ENCODE measurements at places on chromosomes 7 and 10. TPM values are rescaled to one million over a fixed set of nuclear protein-coding genes. Genes with fewer than 3 reads are reported as not detected.
A peak's percentile ranks its signal among the peaks of the same experiment; 100 is the strongest.

HMX2 gene
- total RNA-seq, result 0.58 TPM

DNA sequence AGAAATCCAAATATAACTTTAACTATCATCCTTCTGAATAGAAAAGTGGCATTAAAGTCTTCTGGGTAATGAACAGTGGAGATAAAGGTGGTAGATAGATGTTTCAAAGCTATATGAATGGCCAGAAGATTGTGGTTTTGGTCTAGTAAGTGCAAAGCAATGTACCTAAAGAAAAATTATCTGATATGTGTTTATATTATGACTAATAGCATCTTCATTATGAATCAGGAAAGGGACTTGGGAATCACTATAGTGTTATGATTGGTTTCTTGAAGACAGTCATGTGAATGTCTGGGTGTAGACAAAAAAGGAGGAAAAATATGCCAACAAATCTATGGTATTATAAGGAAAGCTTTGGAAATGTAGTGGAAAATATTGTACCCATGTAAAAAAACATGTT, 3.0 kb downstream of the ZNF518A start:
- no peak overlapping the region for H3K4me3 ChIP-seq
- no peak for DNase-seq
- peaks cover 24% of the 10 kb centered on the region for H3K36me3 ChIP-seq
- H3K27me3 ChIP-seq, result no peaks in the 10 kb centered on the region
- H3K27ac ChIP-seq, result no peak overlapping the region
- peaks cover 40% of the 10 kb centered on the region for H3K4me1 ChIP-seq

GRCh38 chr10:114911052-114911711, 26.8 kb upstream of the TRUB1 start:
- H3K27ac ChIP-seq, result peak overlapping the region; percentile 56
- peaks cover 22% of the 10 kb centered on the region for H3K4me1 ChIP-seq
- DNase-seq, result peak; percentile 22
- no peak overlapping the region for H3K4me3 ChIP-seq

CC2D2B gene
- 0.22 TPM for total RNA-seq

DNA sequence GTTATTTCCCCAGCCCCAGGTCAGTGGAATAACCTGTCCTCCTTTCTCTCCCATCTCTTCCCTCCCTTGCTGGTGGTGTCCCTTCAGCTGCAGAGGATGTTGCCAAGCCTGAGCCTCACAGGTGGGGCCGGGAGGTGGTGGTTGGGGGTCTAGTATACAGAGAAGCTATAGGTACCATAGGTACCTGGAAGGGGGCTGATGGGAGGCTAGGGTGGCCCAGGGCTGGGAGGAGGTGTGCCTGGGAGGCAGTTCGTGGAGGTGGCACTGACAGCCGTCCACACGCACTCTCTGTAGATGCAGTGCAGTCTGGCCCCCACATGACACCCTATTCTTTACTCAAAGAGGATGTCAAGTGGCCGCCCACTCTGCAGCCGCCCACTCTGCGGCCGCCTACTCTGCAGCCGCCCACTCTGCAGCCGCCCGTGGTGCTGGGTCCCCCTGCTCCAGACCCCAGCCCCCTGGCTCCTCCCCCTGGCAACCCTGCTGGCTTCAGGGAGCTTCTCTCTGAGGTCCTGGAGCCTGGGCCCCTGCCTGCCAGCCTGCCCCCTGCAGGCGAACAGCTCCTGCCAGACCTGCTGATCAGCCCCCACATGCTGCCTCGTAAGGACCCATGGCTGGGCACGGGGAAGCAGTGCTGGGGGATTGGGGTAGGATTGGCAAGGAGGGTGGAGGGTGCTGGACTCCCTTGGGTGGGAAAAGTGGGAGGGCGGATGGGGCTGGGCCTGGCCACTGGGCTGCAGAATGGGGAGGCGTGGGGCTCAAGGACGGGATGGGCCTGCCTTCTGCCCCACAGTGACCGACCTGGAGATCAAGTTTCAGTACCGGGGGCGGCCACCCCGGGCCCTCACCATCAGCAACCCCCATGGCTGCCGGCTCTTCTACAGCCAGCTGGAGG, 9.5 kb downstream of the IRF5 start:
- no peak overlapping the region for H3K4me3 ChIP-seq
- no peak overlapping the region for H3K27ac ChIP-seq
- H3K36me3 ChIP-seq, result no peaks in the 10 kb centered on the region
- peak; percentile 27 for DNase-seq
- no peaks in the 10 kb centered on the region for H3K4me1 ChIP-seq
- no peaks in the 10 kb centered on the region for H3K27me3 ChIP-seq

DNA sequence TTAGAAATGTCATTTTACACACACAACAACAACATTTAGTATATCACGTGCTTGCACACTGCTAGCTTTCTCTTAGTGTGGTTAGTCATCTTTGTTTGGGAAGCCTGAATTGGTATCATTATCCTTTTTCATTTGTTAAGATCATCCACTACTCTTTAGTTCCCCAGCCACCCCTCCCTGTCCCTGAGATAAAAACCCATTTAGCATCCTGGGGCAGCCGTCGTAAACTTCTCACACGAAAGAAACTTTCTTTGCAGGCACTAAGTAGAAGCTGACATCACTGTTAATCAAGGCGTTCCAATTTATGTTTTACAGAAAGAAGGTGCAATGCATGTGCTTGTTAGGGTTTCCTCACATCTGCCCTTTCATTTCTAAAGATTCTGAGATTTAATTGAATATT, 475.1 kb upstream of the FZD8 start:
- no peaks in the 10 kb centered on the region for H3K27me3 ChIP-seq
- no peaks in the 10 kb centered on the region for H3K36me3 ChIP-seq
- H3K4me3 ChIP-seq, result no peak overlapping the region
- H3K4me1 ChIP-seq, result no peaks in the 10 kb centered on the region
- no peak overlapping the region for H3K27ac ChIP-seq

CDC14C gene
- total RNA-seq, result not detected

DNA sequence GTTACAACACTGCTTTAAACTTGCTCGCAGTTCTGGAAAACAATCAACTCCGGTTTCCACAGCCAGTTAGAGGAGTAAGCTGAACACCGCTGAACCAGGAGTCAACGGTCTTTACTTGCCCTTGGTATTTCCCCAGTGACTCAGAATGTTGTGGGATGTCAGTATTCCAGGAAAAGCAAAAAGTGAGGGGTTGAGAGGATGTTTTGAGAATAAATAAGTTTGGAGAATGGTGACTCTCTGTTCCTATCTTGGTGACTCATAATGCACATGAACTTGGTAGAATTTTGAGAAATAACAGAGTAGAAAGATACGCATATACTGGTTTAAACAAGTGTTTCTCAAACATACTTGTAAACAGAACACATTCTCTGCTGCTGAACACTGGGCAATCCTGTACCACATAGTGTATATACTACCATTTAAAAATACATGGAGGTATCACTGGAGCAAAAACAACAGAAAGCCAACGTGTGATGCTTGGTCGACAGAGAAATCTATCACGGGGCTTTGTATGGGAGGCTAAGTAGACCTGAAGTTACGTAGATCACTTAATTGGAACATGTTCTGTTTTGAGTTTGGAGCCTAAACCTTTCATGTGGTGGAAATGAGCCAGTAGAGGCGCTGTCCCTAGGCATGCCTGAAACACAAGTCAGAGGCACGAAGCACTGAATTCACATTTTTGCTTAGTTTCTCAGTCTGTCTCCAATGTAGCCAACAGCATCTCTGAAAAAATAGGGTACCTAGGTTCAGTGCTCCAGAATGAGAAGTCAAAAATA, 534.3 kb downstream of the PARD3 start:
- H3K4me3 ChIP-seq, result peak overlapping the region; percentile 32
- peaks cover 6% of the 10 kb centered on the region for H3K27me3 ChIP-seq
- H3K4me1 ChIP-seq, result peaks cover 39% of the 10 kb centered on the region
- peak overlapping the region; percentile 91 for H3K27ac ChIP-seq
- peaks cover 4% of the 10 kb centered on the region for H3K36me3 ChIP-seq

ATP5MK gene
- 245 TPM for total RNA-seq

GRCh38 chr7:117134889-117135552, 181.7 kb downstream of the ST7 start:
- H3K4me1 ChIP-seq, result peaks cover 19% of the 10 kb centered on the region
- H3K27me3 ChIP-seq, result no peaks in the 10 kb centered on the region
- peaks cover 4% of the 10 kb centered on the region for H3K36me3 ChIP-seq
- peak overlapping the region; percentile 15 for H3K4me3 ChIP-seq
- no peak overlapping the region for H3K27ac ChIP-seq

- H3K27me3 ChIP-seq, result peaks cover 11% of the 10 kb centered on the region
- no peak overlapping the region for H3K27ac ChIP-seq
- H3K4me1 ChIP-seq, result peaks cover 27% of the 10 kb centered on the region
- peak; percentile 52 for DNase-seq
- no peaks in the 10 kb centered on the region for H3K36me3 ChIP-seq
Measured at GRCh38 chr10:70494536-70494935, 16.0 kb downstream of the PALD1 start.

DNA sequence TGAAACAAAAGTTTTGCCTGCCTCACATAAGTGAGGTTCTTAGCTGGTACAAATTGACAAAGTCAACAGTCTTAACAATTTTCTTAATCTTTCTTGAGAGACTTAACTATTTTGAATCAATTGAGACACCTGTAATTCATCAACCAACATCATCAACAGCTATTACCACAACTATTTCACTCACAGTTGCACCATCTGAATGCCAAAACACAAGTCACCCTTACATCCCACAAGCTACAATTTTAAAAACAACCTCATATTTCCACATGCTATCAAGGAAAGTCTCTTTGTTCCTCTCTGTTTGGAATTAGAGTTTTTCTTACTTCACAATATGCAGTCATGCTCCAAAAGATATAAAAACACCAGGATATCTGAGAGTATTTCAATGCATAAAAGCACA, 4.9 kb downstream of the SMURF1 start:
- H3K36me3 ChIP-seq, result peaks cover 7% of the 10 kb centered on the region
- peaks cover 42% of the 10 kb centered on the region for H3K4me1 ChIP-seq
- H3K27ac ChIP-seq, result no peak overlapping the region
- H3K4me3 ChIP-seq, result no peak overlapping the region
- no peak for DNase-seq

- no peaks in the 10 kb centered on the region for H3K4me1 ChIP-seq
- H3K27ac ChIP-seq, result no peak overlapping the region
- no peak for DNase-seq
- no peak overlapping the region for H3K4me3 ChIP-seq
- no peaks in the 10 kb centered on the region for H3K27me3 ChIP-seq
Measured at GRCh38 chr7:33420311-33420940, 291.1 kb downstream of the BBS9 start.

LIPN gene
- total RNA-seq, result not detected

- H3K27me3 ChIP-seq, result peaks cover 35% of the 10 kb centered on the region
- DNase-seq, result no peak
- no peaks in the 10 kb centered on the region for H3K36me3 ChIP-seq
- no peak overlapping the region for H3K27ac ChIP-seq
- peaks cover 14% of the 10 kb centered on the region for H3K4me1 ChIP-seq
Measured at GRCh38 chr7:101119876-101120275, 7.0 kb upstream of the SERPINE1 start.

GRCh38 chr10:100872034-100872791, 40.5 kb upstream of the SLF2 start:
- no peaks in the 10 kb centered on the region for H3K36me3 ChIP-seq
- peaks cover 5% of the 10 kb centered on the region for H3K4me1 ChIP-seq
- H3K27ac ChIP-seq, result no peak overlapping the region
- no peak overlapping the region for H3K4me3 ChIP-seq

WDR37 gene
- 18.1 TPM for total RNA-seq

RSPH10B gene
- 0.91 TPM for total RNA-seq

DNA sequence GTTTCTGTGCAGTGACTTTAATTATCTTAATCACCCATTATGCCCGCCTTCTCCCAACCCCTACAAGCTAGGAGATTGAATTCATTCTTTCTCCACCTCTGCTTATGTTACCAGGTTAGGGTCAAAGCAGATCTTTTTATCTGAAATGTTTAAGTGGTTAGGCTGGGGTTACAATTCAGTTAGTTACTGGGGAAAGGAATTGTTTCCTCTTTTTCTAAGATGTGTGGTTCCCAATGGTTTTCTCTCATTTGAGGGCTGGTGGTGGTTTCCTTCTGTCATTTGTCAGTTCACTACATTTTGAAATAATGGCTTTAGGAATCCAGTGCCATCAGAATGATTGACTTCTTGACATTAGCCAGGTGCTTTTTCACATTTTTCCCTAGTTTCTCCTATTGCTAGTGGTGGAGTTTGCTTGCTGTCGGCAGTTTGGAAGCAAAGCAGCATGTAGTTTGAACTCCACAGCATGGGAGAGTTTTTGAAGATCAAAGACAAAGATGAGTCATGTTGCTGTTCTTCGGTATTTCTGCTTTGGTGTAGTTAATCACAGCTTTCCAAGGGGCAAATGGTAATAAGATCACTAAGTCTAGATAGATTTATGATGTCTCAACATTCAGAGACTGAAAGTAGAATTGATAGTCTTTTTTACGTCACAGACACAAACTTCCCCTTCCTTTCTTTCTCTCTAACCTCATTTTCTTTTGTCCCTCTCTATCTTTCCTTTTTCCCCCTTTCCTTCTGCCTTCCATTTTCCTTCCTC, 168.2 kb downstream of the SND1 start:
- DNase-seq, result no peak
- H3K4me1 ChIP-seq, result peaks cover 46% of the 10 kb centered on the region
- peak overlapping the region; percentile 47 for H3K4me3 ChIP-seq
- no peaks in the 10 kb centered on the region for H3K27me3 ChIP-seq

INA gene
- 0.23 TPM for total RNA-seq

SPDYE2B gene
- not detected for total RNA-seq

DNA sequence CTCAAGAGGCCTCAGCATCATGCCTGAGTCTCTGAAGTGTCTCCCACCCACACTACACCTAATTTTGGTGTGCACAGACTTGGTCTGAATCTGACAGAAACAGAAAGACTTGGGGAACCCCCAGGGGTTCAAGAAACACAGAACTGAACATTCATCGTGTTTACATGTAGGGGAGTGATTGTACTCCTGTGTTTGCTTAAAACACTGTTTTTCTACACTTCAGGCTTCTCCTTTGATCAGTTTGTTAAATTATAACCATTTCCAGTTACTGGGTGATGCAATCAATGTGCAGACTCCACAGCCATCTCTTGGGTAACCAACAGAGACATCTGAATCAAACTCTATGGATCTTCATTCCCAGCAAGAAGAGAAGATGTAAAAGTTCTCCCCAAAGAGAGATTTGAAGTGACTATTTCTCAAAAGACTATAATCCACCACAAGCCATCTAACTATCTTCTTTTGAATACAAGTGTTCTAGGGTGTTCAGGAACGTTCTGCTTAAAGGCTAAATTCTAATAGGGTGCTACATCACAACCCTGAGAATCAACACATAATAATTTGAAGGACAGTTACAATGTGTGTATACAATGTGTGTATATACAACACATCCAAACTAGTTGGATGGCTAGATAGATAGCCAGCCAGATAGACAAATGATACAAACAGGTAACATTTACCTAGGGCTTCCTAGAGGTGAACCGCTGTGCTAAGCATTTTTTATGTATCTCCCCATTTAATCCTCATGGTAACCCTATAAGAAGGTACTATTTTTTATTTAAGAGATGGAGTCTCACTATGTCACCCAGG, 34.2 kb downstream of the DNAJC12 start:
- peak overlapping the region; percentile 96 for H3K27ac ChIP-seq
- peak overlapping the region; percentile 12 for H3K4me3 ChIP-seq
- peak; percentile 40 for DNase-seq
- peaks cover 32% of the 10 kb centered on the region for H3K4me1 ChIP-seq
- no peaks in the 10 kb centered on the region for H3K36me3 ChIP-seq

CLCN1 gene
- 0.09 TPM for total RNA-seq

All from activated T-cell treated with anti-CD3 and anti-CD28 coated beads, Interleukin-2, amount 50 U/mL, for 72 hours (primary cell).